ENCODE measurements at places on chromosomes 1 and 21.
A peak's percentile ranks its signal among the peaks of the same experiment; 100 is the strongest.

DNA sequence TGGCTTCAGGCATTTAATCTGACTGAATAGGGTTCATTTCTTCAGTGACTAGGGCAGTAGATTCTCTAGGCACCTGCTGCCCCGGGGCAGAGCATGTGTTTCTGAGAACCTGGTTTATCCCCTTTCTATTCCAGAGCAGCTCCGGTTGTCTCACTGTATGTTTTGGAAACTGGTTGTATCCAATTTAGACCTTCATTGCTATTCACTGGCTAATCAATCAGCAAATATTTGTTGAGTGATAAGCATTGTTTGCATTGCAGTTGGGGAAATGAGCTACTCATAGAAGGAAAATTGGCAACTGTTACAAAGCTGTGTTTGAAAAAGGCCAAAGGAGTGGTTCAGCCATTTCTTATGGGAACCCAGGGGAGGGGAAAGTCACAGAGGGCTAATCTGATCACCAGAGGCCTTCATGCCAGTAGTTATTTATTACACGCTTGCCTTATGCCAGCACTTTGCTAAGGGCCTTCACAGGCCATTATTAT, 2.9 kb downstream of the QSOX1 start:
- DNase-seq: peak; percentile 88

DNA sequence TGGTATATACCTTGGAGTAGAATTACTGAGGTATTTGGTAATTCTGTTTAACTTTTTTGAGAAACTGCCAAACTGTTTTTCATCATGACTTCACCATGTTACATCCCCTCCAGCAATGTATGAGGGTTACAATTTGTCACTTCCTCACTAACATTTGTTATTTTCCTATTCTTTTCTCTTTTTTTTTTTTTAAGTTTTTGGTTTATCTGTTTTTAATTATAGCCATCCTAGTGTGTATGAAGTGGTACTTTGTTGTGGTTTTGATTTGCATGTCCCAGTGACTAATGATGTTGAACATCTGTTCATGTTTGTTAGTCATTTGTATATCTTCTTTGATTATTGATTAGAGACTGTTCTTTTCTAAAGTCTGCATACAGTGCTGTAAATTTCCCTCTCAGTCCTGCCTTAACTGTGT, 147.3 kb downstream of the HS2ST1 start:
- no peak for DNase-seq

- DNase-seq: no peak
Observed at GRCh38 chr1:109438798-109439297, 12.6 kb upstream of the PSMA5 start.

DNA sequence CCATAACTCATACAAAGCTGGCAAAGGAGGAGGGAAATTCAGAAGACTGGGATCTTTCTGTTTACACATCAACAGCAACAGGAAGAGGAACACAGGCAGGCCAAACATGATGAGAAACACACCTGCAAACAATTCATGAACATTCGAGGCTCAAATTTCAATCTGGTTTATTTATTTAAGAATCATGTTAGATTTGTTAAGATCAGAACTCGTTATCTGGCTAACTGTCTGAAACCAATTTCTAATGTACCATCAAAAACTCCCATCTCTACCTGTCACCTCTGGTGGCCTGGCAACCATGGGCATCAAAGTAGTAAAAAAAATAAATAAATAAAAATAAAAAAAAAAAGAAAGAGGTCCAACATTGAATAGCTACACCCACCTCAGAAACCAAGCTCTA, 9.8 kb downstream of the LBR start:
- DNase-seq: peak; percentile 21

DNA sequence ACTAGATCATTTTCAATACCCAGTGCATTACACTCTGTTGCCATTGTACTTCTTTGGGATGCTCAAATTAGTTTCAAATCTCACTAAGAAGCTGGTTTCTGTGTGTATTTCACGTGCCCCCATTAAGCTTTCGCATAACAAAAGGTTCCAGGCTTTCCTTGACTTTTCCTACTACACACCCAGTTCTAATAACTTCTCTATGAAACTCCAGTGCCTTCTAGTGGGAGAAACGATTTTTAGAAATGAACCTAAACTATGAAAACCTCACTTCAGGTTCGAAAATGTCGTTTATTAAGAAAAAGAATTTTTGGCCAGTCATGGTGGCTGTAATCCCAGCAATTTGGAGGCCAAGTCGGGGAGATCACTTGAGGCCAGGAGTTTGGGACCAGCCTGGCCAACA, 2.8 kb downstream of the CFHR4 start:
- DNase-seq: no peak

DNA sequence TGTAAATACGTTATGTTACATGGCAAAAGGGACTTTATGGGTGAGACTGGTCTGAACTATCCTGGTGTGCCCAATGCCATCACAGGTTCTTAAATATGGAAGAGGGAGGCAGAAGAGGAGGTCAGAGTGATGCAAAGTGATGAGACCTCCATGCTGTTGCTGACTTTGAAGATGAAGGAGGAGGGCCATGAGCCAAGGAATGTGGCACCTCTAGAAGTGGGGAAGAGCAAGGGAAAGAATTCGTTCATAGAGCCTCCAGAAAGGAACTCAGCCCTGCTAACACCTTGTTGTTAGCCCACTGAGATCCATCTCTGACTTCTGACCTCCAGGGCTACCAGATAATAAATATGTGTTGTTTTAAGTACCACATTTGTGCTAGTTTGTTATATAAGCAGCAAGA, 462.0 kb downstream of the RPS6KC1 start:
- DNase-seq: no peak

- DNase-seq: no peak
Observed at GRCh38 chr1:198087831-198088230, 69.0 kb upstream of the NEK7 start.

GRCh38 chr1:181674617-181675016, 191.3 kb downstream of the CACNA1E start:
- peak; percentile 29 for DNase-seq

DNA sequence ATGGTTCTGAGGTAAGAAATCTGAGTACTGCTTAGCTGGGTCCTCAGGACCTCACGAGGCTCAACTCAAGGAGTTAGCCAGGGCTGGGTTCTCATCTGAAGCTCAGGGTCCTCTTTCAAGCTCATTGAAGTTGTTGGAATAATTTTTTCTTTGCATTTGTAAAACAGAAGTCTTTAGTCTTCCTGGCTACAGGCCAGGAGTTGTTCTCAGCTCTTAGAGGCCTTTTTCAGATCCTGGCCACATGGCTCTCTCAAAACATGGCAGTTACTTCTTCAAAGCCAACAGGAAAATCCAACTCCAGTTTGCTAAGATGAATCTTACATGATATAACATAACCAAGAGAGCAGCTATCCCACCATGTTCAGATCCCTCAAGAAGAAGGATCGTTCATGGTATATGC, 92.3 kb upstream of the CHODL start:
- DNase-seq: no peak

DNA sequence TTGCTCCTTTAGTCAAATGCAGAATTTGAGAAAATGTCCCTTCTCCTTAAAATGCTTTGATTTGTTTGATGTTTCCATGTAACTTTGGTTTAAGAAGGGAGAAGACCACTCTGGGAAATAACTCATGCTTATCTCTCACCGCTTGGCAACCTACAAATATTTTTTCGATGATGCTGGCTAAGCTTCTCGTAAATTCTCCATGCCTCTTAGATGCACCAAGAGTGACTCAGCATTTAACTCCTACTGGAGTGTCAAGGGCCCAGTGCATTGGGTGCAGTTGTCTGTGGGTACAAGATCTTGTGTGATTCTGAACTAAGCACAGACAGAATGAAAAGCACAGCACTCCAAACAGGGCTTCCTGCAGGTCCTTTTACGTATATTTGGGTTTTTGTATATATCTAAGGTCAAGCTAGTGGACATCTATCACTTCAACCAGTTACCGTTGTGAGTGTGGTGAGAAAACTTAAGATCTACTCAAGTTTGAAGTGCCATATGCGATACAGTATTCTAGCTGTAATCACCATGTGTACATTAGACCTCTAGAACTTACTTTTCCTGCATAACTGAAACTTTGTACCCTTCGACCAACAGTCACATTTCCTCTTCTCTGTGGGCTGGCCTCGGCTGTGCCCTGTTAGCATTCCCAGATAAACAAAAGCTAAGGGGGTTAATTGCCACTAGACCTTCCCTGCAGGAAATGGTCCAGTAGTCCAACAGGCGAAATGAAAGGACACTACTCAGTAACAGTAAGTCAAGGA, 55.8 kb downstream of the COL18A1 start:
- no peak for DNase-seq

GRCh38 chr1:66303646-66304045, 230.3 kb upstream of the SGIP1 start:
- no peak for DNase-seq

- DNase-seq: no peak
Observed at GRCh38 chr1:14362331-14362730, 236.2 kb upstream of the KAZN start.

DNA sequence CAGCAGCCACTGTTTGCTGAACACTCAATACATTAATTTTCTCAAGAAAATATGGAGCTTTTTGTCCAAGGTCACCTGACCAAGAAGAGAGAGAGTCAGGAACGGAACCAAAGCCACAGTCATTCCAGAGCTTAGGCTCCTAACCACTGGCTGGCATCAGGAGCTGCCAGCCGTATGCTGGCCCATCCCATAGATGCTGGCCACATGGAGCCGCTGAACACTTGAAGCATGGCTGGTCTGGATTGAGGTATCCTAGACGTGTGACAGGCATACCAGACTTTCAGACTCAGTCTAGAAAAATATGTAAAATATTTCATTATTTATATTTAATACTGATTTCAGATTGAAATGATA, 458.7 kb downstream of the MATN1 start:
- no peak for DNase-seq

DNA sequence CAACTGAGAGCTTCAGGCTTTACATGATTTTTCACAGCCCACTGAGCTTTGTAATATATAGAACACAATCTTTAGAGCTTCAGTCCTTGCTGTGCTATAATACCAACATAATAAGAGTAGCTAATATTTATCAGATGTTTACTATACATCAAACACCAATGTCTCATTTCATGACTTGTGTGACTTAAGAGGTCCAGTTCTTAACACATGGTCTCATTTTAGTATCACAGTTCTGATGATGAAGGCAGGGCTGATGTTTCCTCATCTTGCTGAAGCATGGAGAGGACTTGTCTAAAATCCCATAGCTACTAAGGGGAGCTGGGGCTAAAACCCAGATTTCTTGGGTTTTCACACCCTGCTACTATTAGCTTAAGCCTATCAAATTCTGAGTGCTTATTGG, 5.5 kb downstream of the MTR start:
- DNase-seq: no peak

DNA sequence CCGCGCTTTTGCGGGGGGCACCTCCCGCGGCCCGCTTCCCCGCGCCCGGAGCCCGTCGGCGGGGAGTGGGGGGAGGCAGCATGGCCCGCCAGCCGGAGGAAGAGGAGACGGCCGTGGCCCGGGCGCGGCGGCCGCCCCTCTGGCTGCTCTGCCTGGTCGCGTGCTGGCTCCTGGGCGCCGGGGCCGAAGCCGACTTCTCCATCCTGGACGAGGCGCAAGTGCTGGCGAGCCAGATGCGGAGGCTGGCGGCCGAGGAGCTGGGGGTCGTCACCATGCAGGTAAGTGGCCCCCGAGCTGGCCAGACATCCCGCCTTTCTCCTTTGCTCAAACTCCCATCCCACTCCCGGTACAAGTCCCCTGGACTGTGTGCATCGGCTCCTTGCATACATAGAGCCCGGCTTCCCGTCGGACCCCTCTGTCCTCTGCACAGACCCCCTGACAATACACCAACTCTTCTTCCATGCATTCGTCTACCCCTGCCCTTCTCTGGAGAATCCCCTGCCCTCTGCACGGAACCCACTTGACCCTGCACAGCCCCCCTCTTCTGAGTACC, 812 bp downstream of the CACHD1 start:
- DNase-seq: peak; percentile 35

DNA sequence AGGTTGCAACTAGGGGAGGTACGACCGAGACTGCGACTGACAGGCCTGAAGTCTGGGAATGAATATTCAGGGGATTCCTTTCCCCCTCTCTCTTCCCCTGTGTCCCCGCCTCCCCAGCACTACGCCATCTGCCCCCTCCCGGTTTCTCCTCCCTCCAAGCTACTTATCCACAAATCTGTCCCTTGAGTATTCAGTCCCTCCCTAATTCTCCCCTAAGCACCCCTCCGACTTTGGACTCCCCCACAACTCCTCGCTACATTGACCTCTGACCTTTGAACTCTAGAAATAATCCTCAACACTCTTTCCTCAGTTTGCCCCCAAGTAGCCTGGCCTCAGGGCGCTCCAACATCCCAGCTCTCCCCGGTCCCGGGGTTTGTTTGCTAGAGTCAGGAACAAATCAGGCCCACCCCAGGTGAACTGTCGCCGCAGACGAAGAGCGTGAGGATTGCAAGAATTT, 393 bp downstream of the LYSMD1 start:
- peak; percentile 69 for DNase-seq
